ENCODE measurements at places on chromosomes 16 and 17.
A peak's percentile ranks its signal among the peaks of the same experiment; 100 is the strongest.

GRCh38 chr17:10920558-10921108, 82.7 kb upstream of the PIRT start:
- no peak for DNase-seq

DNA sequence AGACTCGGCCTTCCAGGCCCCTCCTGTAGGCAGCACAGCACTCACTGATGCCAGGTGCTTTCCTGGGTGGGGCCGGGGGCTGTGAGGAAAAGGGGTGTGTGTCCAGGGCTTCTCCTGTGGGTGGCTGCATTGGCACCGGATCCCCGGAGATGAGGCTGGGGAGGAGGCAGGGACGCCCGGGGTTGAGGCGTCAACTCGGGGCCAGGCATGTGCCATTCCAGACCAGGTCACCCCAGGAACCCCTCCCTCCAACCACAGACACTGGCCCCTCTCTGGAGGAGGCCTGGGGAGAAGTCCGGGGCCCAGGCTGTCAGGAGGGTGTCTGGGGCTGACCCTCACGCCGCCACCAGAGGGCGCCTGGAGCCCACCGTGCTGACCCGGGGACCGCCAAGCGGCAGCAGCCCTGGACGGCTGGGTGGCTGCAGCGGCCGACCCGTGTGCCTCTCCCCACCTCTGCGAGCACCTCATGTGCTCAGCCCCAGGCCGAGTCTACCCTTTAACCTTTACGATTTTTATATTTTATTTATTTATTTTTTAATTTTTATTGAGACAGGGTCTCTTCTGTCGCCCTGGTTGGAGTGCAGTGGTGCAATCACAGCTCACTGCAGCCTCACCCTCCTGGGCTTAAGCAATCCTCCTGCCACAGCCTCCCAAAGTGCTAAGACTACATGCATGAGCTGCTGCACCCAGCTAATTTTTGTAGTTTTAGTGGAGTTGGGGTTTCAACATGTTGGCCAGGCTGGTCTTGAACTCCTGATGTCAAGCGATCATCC, 3.2 kb upstream of the METRN start:
- DNase-seq: peak; percentile 74

DNA sequence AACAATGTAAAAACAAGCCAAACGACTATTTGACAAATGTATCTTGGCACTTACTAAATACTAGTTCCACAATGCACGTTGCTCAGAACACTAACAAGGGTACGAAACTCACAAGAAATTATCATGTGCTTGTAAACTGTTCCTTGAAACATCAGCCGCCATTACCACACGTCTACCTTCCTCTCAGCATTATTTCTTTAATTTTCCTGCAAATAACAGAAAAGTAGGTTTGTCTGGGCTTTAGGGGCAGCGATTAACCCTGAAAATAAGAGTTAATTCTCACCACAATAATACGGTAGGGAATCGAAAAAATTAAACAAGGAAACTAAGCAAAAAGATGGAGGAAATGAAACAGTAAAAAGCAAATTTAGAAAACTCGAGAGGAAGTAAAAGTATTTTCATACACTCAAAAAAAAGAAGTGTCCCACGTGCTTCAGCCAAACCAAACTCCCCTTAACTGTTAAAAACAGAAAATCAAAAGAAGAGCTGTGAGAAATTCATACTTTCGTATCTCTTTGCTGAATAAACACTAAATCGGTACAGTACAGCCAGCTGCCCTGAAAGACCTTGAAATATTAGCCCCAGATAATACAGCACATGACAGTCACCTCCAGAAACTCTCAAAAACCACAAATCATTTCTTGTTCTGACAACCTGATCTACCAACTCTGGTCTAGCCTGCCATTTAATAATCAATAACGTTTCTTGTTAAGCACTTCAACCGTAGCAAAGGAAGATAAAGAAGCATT, 1.2 kb downstream of the ARHGAP17 start:
- DNase-seq: no peak

DNA sequence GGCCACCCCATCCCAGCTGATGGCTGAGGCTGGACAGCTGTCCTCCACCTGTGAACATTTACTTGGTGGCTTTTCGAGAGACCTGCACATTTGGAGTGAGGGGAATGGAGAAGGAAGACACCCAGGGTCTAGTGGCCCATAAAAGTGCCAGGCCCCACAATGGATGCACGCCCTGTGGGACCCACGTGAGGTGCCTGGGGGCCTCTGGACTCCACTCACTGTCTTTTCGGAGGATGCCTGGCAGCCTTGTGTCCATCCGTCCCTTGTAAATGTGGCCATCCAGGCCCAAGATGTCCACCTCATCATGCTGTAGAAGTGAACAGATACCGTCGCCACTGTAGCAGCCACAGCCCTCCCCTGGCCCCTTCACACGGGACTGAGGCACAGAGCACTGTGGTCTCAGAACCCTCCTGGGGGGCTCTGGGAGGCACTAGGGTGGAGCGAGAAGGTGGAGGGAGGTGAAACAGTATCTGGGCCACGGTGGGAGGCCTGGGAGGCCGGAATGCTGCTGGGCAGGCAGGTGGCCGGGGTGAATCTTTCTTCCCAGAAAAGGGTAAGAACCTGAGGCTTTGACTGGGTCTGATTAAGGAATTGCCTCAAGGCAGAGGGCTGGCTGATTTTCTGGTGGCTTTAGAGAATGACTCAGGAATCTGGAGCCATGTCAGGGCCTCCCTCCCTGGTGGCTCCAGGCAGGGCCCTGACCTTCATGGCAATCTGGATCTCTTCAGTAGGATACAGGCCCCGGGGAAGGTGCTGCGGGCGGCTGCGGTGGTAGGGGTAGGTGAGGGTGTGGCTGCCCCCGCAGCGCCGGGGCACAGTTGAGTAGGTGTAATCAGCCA, 11.5 kb downstream of the UBALD2 start:
- no peak for DNase-seq

DNA sequence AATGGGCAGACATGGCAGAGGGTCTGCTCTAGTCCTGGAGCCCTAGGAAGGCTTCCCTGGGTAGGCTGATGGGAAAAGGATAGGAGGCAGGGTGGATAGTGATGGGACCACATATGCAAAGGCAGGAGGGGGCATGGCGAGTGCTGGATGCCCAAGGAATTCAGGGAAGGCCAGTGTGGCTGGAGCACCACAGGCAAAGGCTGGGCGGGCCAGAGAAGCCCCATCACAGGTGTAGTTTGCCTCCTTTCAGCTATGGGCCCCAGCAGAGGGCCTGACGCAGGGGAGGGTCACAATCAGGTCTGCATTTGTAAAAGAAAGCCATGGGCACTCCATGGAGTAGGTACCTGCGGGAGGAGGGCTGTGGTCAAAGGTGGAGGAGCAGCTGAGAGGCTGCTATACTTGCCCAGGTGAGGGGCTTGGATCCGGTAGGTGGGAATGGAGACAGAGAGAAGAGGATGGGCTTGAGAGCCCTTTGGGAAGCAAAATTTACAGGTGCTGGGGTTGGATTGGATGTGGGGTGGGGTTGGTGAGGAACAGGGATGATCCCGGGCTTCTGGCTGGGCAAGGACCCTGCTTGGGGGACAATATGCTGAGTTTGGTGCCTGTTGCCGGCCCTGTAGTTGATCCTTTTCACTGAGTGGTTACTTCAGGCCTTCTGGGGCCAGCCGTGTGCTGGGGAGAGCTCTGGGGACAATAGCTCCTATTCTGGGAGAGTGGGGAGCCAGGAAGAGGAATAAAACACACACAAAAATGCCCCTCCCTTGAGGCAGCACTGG, 6.5 kb upstream of the COL1A1 start:
- no peak for DNase-seq

DNA sequence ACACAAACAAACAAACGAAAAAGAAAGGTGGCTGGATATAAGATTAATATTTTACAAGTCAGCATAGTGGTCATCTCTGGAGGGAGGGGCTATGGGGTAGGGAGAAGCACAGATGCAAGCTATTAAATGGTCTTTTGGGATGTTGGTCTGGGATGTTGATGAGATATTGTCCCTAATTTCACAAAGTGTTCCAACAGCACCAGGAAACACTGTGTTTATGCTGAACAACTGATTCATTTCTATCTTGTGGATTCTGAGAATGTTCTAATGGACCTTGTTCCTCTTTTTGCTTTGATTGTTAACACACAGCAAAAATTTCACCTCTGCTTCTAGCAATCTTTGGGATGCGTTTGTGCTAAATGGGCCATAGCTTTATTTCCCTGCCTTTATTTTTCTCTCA, 9.7 kb downstream of the PECAM1 start:
- DNase-seq: no peak

GRCh38 chr17:75843577-75844529, at the start of gene UNC13D:
Gene UNC13D, minus strand, starts transcription at chr17:75844404. Its CDS starts 67 bp downstream, at chr17:75844337.
- no peak for DNase-seq

- no peak for DNase-seq
Observed at GRCh38 chr17:81868674-81869220, 2.4 kb downstream of the ARHGDIA start.

GRCh38 chr17:34673995-34674890, 94.9 kb downstream of the TMEM132E start:
- DNase-seq: no peak

GRCh38 chr17:79789943-79790804, 6.7 kb downstream of the CBX8 start:
- DNase-seq: no peak

DNA sequence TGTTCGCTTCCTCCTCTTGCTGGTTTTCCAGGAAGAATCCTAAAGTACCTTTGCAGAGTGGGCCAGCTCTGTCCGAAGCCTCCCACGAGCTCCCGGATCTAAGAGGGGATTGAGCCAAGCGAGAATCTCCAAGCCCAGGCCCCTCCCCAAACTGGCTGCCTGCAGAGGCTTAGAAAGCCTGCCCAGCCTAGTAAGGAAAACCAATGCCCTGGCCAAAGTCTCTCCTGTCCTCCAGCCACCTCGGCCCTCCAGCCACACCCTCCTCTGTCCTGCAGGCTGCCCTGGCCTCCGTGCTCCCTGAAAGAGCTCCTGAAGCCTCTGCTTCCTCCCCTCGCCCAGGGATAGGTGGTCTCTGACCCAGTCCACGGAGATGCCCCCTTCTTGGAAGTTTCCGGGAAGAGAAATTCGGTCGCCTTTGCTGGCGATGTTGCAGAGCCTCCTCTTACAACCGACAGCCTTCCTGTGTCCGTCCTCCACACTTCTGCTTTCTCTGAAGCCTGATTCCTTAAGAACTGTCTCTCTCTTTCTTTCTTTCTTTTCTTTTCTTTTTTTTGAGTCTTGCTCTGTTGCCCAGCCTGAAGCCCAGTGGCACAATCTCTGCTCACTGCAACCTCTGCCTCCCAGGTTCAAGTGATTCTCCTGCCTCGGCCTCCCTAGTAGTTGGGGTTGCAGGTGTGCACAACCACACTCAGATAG, 54.9 kb upstream of the TOB1 start:
- no peak for DNase-seq

DNA sequence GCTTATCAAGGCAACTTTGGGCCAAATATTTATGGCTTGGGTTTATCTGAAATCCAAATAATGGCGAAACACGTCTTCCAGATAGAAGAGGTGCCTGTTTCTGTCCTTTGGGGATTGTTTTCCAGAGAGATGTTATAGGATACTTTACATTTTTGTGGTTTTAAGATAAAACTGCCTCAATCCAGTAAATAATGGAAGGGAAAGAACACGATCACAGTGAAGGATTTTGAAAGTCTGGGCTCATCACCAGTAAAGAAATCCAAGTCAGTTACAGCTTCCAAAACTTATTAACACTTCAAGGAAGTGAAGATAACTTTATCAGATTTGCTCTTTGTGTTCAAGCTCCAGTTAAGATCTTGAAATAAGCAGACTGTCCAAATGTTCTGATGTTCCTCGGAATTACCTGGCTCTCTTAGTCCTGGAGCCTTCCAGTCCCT, 30.1 kb downstream of the DNAH2 start:
- DNase-seq: no peak
